Common myeloid progenitor, CD34-positive (primary cell): ENCODE measurements at places on chromosomes 12 and 14.

GRCh38 chr14:93749076-93749420, 39.2 kb downstream of the PRIMA1 start:
- no peak for DNase-seq

DNA sequence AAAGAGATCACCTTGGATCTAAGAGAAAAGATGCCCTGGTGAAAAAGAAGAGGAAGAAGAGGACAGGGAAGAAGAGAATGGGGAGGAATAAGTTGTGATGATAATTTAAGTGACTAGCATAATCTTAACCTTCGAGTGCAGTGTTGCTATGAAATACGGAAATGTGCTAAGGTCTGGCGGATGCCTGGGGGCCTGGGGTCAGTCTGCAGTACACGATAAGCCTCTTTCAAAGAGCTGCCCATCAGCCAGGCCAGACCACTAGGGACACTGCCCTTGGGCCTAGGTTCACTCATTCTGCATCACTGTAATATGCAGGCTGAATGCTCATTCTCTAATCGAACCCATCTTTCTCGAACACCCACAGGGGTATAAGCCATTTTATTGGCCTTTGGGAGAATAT, 83.4 kb downstream of the PLEKHG3 start:
- no peak for DNase-seq

- DNase-seq = no peak
Observed at GRCh38 chr14:75877884-75878283, 103.9 kb downstream of the TGFB3 start.

GRCh38 chr12:3002646-3003045, 43.4 kb downstream of the TEAD4 start:
- DNase-seq = no peak

DNA sequence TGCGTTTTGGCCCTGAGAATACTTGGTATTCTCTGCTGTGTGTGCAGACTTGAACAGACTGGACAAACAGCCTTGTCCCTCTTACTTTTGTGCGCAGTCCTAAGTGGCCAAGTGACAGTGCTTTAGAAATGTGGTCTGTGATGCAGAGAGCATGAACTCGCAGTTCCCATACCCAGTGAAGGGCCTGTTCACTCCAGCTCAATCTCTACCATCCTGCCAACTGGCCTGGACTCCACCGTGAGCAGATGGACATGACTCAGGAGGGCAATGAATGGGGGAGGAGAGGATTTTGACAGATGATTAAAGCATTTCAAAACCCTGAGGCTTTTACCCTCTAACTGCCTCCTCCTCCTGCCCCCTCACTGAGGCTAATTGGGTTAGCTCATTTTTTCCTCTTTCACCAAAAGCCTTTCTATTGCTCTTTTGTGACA, 62.5 kb upstream of the PYGL start:
- DNase-seq = no peak

DNA sequence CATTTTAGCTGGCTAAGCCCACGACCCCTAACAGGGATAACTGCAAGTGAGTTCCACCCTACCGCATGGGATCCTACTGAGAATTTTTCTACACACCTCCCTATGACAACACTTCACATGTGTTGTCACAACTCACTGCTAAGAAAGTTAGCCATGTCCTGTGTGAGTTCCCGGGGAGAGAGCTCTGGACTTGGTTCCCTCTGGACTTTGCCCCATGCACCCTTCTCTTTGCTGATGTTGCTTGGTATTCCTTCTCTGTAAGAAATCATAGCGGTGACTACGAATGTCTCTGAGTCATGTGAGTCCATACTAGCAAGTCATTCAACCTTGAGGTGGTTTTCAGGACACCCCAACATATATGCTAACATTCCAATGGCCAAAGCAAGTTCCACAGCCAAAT, 9.5 kb upstream of the CDKN3 start:
- no peak for DNase-seq

- no peak for DNase-seq
Observed at GRCh38 chr14:65150898-65151608, 48.7 kb upstream of the MAX start.
